T-helper 17 cell (primary cell): ENCODE measurements at places on chromosomes 7 and 10.

DNA sequence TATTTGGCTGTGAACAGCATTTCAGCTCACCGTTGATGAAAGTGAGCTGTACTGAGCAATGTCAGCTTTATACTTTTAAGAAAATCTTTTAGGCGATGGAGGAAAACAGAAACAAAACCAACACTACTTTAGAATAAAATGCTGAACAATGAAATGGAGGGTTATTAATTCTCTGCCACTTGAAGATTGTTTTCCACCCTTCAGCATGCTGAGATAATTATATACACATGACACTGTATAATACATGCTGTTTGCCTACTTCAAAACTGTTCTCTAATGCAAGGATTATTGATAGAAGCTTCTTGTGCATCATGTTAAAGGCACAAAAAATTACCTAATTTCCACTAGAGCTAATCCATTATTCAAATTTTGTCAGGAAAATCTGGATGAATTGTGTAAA lies 66.8 kb downstream of the CACNA2D1 start:
- DNase-seq = no peak

- DNase-seq = no peak
Measured at GRCh38 chr10:62019013-62019684, 117.7 kb downstream of the ARID5B start.

GRCh38 chr10:3139216-3139910 lies 33.2 kb downstream of the PITRM1 start:
- no peak for DNase-seq

- no peak for DNase-seq
Measured at GRCh38 chr10:126558881-126559280, 111.6 kb downstream of the C10orf90 start.

DNA sequence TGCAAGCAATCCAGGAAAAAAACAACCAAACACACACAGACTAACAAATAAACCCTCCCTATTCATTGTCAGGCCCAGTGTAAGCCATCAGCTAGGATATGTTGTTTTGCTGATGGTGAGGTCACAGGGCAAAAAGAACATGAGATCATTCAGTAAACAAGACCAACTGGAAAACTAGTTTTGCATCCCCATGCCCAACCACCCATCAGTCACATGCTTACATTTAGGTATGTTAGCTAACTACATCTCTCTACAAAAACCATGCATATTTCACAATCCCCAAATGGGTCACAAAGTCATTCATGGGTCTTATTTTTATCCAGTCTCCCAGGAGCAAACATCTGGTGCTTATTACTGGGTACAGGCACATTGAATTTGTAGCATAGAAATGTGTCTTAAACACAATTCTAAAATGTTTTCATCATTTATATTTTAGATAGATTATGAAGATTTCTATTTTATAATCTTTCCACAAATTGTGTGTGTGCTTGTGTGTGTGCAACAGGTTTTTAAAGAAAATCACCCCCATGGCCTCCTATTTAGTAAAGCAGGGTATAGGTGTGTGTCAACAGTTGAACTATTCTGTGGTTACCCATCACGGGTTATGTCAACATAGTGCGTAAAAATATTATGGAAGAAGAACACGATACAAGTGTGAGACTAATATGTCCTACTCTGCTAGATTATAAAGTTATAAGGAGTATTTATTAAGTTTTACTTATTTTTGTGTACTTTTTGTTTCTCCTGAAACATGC lies 103.8 kb upstream of the AKR1E2 start:
- DNase-seq = no peak

- no peak for DNase-seq
Measured at GRCh38 chr10:33716501-33717267, 382.2 kb upstream of the NRP1 start.

DNA sequence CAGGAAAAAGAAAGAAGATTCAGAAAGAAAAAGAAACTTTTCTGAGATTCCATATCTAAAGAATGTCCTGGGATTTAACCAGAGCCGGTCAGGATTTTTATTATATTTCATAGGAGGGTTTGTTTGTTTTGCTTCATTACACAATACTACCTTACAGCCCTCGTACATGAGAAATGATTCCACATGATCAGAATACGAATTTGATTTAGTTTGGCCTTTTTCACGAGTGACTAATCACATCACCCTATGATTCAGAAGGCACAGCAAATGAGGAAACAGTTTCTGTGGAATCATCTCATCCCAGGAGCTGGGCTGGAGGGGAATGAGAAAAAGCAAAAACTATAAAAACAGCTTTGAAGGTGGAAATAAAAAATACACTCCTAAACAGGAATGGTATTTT lies 54.7 kb upstream of the VWC2 start:
- DNase-seq = no peak

DNA sequence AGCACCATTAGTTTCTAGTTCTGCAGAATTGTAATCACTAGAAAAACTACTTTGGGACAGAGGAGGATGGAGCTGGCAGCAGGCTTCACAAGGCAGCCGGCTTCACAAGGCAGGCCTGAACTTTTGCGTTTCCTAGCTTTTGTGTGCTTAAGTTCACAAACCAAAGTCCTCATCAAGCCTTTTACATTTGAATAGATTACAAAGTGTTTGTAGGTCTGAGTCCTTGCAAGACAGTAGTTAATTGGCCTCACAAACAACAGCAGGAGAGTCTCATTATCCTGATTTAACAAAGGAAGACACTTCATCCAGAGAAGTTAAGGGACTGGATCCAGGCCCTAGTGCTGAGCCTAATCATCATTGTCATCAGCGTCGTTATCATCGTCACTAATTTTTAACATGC lies 147.8 kb upstream of the AUTS2 start:
- no peak for DNase-seq

GRCh38 chr7:1233333-1234048 lies 819 bp downstream of the UNCX start:
- DNase-seq = no peak

DNA sequence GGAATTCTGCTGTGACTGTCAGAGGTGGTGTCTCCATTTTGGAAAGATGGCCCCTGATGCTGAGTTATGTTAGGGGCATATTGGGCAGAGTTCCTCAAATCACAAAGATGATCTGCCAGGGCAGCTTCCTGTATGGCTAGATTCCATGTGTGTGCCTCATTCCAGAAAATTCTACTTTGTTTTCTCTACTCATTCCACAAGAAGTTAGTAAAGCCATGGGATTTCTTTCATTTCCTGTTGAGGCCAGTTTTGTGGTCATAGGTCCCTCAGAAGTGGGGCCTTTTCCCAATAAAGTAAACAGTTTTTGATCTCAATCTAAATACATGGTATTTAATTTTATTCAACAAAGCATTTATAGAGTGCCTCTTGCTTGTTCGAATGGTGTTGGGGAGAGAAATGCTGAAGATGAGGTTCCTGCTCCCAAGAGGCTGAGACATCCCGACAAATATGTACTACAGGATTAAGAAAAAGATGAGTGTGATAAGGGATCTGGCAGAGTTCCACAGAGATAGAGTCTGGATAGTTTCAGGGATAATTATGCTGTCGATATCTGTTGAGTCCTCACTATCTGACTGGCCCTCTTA lies 33.0 kb downstream of the MINDY4 start:
- DNase-seq = no peak

GRCh38 chr10:100038561-100039071 lies 28.9 kb upstream of the DNMBP start:
- no peak for DNase-seq

DNA sequence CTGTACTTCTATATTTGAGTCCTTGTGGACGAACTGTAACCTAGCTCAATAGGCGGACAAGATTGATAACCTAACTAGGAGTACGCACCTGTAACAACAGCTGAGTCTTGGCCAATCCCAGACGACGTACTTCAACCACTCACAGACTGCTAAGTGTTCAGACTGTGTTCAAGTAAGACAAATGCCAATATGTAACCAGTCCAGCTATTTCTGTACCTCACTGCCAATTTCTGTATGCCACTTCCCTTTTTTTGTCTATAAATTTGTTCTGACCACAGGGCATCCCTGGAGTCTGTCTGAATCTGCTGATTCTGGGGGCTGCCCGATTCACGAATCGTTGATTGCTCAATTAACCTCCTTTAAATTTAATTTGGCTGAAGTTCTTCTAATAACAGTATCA lies 32.2 kb downstream of the HACD1 start:
- no peak for DNase-seq

DNA sequence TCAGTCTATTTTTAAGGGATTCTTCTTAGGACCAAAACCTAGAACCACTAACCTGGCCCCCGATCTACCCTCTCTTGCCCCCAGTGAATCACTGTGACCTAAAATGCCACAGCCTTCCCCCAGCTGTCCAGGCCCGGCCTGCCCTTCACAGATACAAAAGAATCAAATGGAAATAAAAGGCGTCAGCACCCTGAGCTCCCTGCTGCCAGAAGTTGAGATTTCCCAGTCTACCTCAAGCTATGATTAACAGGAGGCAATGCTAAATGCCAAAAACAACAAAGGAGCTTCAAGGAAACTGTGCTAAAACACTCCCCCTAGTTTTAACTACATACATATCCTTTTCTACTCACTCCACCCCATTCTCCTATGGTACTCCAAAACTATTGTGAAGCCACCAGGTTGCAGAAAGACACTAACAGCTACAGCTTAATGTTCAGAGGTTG lies 67.8 kb downstream of the GSAP start:
- DNase-seq = no peak

DNA sequence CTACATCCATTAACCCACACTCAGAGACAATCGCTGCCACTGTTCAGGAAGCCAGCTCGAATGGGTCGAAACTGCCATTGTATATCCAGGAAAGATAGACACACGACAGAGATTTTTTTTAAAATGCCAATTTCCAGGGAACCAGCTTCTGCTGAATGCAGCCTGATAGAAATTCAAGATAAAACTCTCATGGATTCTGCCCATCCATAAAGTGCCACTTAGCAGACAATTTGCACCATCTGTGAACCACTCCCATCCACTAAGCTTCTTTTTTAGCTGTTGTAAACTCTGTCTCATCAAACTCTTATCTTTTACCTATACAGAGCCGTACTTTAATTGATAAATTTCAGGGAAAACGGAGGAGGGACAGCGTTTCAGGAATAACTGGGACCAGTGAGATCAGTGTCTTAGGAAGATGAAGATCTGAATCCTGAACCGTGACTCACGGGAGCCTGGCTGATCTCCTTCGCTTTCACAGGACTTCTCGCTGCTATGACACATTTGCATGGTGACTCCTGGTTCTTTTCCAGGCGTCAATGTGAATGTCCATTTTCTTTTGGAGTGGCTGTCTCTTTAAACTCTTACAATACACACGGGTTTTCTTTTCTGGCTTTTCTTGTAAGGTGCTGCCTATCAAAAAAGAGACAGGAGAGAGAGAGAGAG lies 103.4 kb downstream of the FAM204A start:
- no peak for DNase-seq

- DNase-seq = no peak
Measured at GRCh38 chr10:29545122-29545521, 89.6 kb downstream of the SVIL start.

GRCh38 chr7:107700570-107700969 lies 39.9 kb downstream of the SLC26A4 start:
- no peak for DNase-seq

GRCh38 chr7:155195939-155196523 lies 101.6 kb upstream of the INSIG1 start:
- DNase-seq = no peak

GRCh38 chr10:76085002-76085816 lies 653.8 kb downstream of the LRMDA start:
- no peak for DNase-seq

DNA sequence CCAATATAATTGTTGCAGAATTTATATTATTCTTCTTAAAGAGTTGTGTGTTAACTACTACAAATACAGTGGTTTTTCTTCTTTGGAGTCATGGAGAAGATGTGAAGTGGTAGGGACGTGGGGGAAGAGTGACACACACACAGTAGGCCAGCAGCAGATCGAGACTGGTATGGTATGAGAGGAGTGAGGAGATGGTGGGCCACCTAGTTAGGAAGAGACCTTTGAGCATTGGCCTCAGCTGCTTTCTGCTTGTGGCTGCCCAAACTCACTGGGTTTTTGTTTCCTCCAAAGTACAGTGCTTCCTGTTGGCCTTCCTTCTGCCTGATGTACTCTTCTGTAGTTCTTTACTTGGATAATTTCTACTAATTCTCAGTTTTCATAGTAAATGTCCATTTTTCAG lies 14.6 kb downstream of the VCL start:
- DNase-seq = no peak

DNA sequence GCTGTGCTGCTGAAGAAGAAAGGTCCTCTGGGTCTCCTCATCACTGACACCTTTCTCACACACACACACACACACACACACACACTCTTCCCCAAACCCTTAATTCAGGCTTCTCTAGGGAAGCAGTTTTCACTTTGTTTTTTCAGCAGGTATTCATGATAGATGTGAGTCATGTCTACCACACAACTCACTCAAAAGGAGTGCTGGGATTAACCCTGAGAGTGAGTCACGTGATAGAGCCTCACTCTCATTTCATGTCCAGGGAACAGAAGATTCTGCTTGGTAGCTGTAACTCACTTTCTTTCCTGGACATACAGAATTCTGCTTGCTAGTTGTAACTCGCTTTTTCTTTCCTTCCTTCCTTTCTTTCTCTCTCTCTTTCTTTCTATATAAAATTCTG lies 45.4 kb downstream of the VIM start:
- no peak for DNase-seq

DNA sequence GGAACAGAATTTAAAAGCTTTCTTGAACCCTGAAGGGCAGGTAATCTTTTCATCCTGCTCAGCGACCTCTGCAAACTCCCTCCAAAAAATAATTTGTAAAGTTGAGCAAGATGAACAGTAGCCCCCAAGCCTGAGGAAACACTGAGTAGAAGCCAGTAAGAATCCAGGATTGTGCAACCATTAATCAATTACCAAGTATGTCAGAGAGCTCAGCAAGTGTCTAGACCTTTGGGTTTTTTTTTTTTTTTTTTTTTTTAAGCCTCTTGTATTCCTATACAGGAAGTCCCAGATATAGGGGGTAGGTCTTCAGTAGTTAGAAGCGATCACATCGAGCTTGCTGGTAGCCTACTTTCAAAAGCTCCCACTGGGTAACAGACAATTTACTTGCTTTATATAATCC lies 155.2 kb downstream of the DGKI start:
- DNase-seq = no peak

GRCh38 chr7:84701524-84702306 lies 485.1 kb downstream of the SEMA3D start:
- DNase-seq = no peak

DNA sequence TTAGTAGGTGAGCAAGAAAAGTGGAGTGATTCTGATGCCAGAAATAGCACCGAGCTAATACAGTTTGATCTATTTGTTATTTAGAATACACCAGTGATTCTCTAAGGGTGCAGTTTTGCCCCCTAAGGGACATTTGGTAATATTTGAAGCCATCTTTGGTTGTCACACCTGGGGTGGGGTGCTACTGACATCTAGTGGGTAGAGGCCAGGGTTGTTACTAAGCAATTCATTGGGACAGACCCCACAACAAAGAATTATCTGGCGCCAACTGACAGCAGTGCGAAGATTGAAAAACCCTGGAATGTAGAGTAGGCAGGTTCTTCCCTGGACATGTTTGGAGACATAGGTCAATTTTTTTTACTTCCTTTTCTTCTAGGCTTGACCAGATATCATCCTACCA lies 14.6 kb downstream of the PALS2 start:
- no peak for DNase-seq

GRCh38 chr10:119680650-119681081 lies 29.5 kb downstream of the BAG3 start:
- DNase-seq = no peak

- DNase-seq = no peak
Measured at GRCh38 chr10:76454506-76455140, 1023.2 kb downstream of the LRMDA start.

GRCh38 chr10:92901819-92902251 lies 53.5 kb downstream of the EXOC6 start:
- peak; percentile 26 for DNase-seq

GRCh38 chr10:44567471-44567870 lies 182.6 kb upstream of the CXCL12 start:
- no peak for DNase-seq
